ENCODE measurements at places on chromosomes 12 and 14.

DNA sequence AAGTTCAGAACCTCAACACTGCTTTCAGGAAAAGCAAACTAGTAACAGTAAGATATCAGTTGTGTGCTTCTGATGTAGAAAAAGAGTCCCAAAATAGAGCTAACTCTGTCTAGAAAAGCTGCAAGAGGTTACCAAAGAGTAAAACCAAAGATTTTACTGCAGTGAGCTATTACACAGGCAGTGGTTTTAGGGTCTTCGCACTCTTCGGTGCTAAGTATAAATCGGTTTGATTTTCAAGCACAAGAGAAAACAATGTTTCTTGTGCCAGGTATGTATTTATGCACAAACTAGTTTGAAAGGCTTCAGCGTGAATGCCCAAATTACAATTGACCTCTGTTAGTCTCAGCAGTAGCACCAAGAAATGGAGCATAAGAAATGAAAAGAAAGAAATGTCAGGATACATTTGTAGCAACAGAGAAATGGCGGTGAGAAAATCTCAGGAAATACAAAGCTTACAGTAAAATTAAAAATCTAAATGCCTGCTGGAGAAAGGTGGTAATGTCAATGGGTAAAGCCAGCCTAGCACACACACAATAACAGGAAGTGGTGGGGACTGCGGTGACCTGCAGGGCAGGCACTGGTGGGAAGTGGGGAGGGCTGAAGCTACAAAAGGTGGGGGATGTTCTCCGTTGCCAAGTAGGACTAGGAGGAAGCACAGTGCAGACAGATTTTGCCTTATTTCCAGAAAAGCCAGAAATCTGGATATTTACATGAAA, 18.0 kb upstream of the DYRK2 start:
- DNase-seq = peak; percentile 90

GRCh38 chr14:35558680-35559079, 24.7 kb downstream of the INSM2 start:
- no peak for DNase-seq

DNA sequence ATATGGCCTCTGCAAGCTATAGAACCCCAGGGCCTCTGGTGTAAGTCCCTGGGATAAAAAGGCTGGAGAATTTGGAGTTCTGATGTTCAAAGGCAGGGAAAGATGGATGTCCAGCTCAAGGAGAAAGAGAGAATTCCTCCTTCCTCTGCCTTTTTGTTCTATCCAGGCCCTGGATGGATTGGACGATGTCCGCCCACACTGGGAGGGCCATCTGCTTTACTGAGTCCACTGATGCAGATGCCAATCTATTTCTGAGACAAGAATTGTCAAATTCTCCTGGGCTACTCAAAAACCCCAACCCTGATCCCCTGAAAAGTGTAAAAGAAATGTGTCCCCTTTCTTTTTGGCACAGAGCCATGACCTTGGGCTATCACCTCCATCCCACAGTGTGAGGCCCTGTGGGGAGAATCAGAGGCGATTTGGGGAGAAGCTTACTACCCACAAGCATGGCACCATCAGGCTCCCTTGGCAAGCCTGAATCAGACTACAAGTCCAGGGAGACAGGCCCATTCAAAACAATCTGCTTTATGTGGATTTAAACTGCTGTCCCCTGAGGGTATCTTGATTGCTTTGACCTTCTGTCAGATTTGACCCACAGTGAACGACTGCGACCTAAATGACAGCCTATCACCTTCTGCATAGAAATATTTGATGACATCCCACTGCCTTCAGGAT, 334.0 kb downstream of the NUAK1 start:
- no peak for DNase-seq

DNA sequence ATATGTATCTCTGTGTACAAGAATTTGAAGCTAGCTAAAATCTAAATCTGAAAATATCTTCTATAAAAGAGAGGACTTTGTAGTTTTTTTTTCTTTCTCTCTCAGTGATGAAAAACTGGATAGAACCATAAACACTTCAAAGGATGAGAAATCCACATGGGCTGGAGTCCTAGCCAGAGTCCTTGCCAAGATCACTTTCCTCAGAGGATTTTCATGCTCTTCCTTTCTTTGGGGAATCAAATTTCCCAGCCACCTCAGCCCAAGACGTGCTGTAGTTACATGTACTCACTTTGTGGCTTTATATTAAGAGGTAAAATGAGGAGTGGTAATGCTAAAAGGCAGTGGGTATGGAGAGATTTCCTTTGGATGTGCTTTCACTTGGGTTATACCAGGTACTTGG, 110.3 kb downstream of the SLC38A1 start:
- no peak for DNase-seq

- DNase-seq = peak; percentile 59
These were observed 597 bp downstream of the MLF2 start for GRCh38 chr12:6752167-6752920.

DNA sequence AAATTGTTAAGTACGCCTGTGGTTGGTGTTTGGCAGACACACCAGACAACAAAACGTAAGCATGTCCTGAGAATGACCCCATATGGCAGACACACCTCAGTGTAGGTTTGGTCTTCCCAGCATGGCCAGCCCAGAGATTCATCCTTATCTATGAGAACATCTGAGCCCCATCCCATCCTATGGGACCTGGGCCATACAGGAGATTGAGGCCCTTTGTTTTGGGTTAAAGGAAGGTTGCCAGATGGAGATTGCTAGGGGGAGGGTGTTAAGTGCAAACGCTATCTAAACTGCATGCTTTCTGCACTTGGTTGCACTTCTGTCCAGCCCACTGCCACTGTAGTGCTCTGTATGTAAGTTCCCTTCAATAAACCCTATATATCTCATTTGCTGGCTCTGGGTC, 4.1 kb upstream of the PCNX4 start:
- DNase-seq = no peak

DNA sequence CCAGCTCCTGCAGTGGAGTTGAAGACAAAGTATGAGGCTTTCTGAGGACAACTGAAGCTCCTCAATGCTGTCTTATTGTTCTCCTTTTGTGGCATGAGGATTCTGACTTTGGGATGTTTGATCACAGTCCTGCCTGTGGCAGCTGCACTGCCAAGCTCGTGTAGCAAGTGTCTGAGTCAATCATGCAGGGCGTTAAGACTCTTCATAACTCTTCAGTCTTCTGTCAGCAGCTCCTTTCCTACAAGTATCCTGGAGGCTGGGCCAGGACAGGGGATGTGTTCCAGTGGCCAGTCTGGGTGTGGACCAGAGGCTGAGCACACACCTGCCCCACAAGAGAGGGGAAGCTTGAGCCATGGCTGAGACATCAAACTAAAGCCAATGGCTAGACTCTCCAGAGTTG, 94.3 kb downstream of the PELI2 start:
- no peak for DNase-seq

DNA sequence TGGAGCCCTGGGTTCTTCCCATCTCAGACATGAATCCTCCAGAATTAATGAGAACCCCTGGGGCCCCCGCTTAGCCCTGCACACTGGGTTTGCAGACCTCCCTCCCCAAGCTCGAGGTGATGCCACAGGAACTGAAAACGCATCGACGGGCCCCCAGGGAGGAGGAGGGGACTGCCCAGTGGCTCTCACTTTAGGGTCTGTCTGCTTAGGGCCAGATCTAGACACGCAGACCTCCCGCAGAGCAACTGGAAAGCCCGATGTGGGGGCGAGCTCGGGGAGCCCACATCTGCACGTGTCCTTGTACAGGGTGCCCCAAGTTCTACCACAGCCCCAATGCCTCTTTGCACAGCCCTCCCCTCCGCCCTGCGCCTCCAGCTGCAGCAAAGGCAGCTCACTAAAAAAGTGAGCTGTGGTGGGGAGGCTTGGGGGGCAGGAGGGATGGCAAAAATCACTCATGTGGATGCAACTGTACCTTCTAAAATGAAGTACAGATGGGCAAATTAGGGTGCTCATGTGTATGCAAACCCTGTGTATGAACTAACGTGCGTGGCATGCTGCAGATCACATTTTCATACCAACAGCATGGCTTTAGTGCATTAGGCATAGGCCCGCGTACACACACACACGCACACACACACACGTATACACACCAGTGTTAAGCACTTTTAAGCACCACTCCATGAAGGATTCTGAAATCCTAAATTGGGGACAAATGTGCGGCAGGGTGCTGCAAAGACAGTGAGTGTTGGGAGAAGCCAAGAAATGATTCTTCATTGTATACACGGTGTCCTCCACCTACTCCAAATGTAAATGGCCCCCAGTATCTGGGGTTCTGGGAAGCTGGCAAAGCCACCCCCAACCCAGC, 99.9 kb upstream of the MAP1LC3B2 start:
- no peak for DNase-seq

GRCh38 chr14:99721792-99722516, 37.9 kb downstream of the CYP46A1 start:
- no peak for DNase-seq

DNA sequence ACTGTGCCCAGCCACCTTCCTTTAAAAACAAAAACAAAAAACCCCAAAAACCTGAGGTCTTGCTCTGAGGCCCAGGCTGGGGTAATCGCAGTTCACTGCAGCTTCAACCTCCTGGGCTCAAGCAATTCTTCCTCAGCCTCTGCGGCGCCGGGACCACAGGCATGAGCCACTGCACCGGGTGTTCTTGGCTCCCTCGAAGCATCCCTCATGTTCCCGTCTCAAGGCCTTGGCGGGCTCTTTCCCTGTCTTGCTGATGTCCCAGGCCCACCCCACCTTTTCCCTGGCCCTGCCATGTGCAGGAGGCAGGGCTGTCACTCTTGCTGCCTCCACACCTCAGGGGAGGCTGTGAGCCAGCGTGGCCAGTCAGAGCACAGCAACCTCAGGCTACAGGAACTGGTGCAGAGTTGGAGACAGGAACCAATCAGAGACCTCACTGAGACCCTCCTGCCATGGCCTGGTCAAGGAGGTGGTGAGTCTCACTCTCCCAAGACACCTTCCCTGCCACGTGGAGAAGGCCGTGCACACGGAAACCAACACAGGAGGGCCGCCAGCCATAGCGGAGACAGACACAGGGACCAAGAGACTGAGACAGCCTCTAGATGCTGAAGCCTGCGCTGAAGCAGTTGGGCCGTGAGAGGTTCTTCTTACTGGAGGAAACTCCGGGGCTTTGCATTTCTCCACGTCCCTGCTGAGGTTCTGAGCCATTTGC, 6.0 kb upstream of the AMN start:
- no peak for DNase-seq

GRCh38 chr14:81269100-81269978, 48.6 kb upstream of the GTF2A1 start:
- DNase-seq = peak; percentile 6

- DNase-seq = peak; percentile 22
These were observed 221.4 kb downstream of the MED13L start for GRCh38 chr12:116055895-116056607.

GRCh38 chr14:98931911-98932310, 340.1 kb downstream of the BCL11B start:
- DNase-seq = peak; percentile 75

- DNase-seq = no peak
These were observed 92.3 kb downstream of the FOXN3 start for GRCh38 chr14:89324501-89325298.

DNA sequence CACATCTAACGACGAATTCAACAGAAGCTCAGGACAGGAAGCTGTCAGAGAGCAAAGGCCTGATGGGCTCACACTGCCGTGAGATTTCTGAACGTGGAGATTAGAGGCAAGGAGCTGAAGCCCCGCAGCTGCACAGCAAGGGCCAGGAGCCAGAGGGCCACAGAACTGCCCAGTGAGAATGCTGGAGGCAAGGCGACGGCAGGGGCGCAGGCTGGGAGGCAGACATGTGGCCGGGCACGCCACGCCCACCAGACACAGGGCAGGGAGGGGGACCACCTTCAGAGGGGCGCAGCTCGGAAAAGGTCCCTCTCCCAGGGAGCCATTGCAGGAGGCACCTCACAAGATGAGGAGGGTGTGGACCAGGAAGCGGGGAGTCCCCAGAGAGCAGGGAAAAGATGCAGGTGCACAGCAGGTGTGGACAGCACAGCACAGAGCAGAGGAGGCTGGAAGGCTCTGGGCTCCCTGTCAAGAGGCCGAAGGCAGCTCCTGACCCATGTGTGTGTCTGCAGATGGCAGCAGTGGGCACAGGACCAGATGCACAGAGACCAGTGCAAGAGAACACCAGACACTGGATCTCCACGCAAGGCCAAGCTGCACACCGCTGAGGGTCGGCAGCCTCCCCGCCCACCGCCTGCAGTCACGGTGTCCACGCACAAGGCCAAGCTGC, 23.0 kb downstream of the BTBD6 start:
- DNase-seq = no peak

All from activated CD4-positive, alpha-beta T cell treated with anti-CD3 and anti-CD28 coated beads for 36 hours (primary cell).